ENCODE measurements at places on chromosomes 1 and 21.

DNA sequence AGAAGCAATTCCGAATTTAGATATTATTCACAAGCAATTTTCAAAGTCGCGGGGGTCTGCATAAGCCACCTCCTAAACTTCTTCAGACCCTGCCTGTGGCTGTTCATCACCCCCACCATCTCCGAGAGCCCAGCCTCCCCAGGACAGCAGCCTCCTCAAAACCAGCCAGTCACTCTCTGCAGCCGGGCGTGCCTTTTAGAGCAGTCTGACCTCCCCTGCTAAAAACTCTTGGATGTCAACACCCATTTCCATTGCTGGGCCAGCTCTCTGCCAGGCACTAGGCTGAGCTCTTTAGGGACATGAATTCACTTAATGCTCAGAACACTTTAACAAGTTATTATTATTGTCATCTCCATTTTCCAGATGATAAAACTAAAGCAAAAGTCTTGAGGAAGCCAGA lies 11.7 kb downstream of the ADPRS start:
- DNase-seq = no peak

DNA sequence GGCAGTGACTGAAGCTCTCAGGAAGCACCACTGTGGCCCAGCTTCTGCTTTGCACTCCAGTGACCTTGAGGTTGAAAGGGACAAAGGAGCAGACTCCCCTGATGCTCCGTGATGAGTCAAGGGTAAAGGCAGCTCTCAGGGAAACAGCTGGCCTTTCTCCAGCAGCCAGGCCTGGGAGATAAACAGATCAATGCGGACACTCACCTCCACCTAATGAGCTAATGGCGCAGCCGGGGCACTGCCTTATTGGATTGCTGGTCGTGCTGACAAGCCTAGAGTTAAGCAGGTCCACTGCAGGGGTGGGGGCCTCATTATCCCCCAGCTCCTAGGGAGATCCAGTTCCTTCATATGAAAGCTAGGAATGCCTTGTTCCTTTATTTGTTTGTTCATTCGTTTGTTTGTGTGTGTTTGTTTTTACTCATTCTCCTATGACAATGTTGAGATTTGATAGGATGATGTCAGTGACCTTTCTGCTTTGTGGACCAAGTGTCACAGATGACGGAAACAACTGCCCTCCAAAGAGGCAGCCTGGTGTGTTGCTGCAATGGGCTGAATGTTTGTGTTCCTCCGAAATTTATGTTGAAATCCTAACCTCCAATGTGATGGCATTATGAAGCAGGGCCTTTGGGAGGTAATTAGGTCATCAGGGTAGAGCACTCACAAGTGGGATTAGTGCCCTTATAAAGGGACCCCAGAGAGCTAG lies 141.4 kb upstream of the BEND5 start:
- DNase-seq = no peak

GRCh38 chr1:202810615-202811295 lies at the start of gene PCAT6:
Gene PCAT6 (plus strand): TSS chr1:202810954.
- peak; percentile 90 for DNase-seq

DNA sequence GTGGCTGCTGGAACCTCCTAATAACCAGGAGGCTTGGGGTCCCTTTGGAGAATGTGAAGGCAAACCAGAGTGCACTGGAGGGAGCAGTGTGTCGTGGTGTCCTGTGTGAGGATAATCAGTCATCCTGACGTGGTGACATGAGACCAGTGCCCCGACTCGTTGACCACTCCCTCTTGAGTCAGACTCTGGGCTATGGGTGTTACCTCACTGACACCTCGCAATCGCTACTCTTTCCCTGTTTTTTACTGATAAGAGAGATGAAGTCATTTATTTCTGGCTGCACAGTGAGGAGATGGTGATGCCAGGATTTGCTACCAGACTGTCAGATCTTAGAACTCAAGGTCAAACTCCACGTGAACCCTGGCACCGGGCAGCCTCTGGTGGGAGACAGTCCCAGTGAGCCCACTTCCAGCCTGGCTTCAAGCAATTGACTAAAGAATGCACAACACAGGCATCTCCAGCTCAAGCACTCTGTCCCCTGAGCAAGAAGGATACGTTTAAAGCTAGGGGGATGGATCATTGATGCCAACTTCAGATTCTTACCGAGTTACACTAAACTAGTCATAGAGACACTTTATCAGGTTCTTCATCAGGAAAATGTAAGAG lies 30.3 kb downstream of the UBASH3A start:
- no peak for DNase-seq

- DNase-seq = no peak
Observed at GRCh38 chr1:150259758-150260669, 2.4 kb downstream of the CA14 start.
